CD4-positive, alpha-beta T cell (primary cell): ENCODE measurements at places on chromosomes 2 and 18.

- DNase-seq = no peak
Observed at GRCh38 chr2:223097888-223098383, 45.9 kb downstream of the KCNE4 start.

GRCh38 chr2:8448824-8449556, 232.9 kb upstream of the ID2 start:
- DNase-seq = no peak

GRCh38 chr18:40935423-40935822, 1019.6 kb upstream of the PIK3C3 start:
- no peak for DNase-seq

DNA sequence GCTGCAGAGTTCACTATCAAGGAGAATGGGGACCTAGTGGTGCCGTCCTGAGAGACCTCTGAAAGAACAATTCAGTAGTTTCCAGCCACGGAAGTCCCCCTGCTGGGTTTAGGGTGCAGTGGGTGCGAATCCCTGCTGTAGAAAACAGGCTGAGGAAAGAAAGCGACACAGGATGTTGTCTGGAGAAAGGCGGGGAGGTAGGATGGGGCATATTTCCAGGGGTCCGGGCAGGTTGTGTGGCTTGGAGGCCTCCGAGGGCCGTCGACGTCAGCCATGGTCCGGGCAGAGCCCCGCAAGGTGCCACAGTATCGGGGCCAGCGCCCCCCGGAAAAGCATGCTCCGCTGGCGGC, 807 bp upstream of the CREB1 start:
- DNase-seq = peak; percentile 34

DNA sequence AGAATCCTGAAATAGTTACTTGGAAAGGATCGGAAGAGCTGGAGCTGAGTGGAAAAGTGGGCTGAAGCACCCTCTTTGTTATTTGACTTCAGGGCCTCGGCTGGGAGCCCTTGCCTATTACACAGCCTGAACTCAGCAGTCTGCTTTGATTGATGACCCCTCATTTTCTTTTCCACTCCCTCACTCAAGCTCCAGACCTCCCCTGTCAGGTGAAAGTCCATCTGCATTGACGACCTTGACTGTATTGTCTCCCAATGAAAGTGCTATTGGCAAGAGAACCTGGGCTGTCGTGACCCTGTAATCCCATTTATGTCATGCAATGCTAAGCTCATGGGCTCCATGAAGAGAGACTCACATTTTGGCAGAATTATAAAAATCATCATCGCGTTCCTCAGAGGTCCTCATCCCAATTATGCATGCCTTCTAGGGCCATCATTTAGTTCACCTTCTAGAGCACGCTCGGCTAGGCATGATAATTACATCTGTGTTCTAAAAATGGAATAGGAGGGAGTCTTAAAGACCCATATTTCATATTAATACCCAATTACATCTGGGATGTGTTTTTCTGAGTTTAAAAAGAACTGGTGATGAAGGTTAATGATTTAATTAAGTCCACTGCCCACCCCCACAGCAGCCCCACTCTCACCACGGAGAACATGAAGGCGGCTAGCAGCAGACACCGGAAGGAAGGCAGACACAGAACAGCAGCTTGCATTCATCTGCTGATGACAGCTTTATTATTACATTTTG, 472.5 kb downstream of the PID1 start:
- DNase-seq = no peak

GRCh38 chr18:58239879-58240278, 195.9 kb downstream of the NEDD4L start:
- DNase-seq = no peak

DNA sequence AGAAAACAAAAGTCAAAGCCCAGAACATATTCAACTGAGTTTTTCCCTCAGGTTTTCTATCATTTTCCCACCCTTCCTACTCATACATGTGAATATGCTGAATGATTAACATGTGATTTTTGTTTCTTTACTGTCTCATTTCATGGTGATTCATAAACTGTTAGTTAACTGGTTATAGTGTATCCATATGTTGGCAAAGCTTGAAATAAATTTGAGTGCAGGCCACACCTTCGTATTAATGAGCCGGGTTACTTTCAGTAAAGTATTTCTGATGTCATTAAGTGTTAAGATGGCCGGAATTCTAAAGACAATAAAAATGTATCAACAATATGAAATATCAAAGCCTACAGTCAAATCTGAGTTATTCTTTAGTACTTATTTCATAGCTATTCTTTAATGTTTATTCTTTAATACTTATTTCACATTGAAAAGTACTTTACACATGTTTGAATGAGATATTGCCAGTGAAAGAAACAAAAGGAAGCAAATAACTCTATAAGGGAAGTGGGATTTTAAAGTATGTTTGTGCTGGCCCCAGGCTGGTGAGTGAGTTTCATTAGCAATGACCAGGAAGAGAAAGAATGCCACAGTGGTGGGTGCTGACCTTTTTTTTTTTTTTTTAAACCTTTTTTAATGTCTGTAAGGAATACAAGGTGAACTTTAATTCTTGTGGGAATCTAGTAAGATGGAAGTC, 178.6 kb downstream of the NEDD4L start:
- no peak for DNase-seq

GRCh38 chr2:23545396-23545795, 160.4 kb downstream of the KLHL29 start:
- DNase-seq = no peak

DNA sequence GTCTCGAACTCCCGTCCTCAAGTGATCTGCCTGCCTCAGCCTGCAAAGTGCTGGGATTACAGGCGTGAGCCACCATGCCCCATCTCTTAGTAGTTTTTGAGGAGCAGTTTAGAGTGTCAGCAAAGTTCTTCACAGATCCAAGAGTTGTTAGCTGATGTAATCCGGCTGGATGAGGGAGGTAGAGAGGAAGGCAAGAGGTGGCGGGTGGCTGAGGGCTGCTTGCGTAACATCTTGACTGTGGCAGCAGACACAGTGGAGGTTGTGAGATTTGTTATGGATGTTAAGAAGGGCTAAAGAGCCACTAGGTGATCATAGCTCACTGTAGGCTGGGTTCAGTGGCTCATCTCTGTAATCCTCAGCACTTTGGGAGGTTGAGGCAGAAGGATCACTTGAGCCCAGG, 19.5 kb upstream of the FAM136A start:
- no peak for DNase-seq

- no peak for DNase-seq
Observed at GRCh38 chr2:54975175-54975574, 75.1 kb downstream of the RTN4 start.

DNA sequence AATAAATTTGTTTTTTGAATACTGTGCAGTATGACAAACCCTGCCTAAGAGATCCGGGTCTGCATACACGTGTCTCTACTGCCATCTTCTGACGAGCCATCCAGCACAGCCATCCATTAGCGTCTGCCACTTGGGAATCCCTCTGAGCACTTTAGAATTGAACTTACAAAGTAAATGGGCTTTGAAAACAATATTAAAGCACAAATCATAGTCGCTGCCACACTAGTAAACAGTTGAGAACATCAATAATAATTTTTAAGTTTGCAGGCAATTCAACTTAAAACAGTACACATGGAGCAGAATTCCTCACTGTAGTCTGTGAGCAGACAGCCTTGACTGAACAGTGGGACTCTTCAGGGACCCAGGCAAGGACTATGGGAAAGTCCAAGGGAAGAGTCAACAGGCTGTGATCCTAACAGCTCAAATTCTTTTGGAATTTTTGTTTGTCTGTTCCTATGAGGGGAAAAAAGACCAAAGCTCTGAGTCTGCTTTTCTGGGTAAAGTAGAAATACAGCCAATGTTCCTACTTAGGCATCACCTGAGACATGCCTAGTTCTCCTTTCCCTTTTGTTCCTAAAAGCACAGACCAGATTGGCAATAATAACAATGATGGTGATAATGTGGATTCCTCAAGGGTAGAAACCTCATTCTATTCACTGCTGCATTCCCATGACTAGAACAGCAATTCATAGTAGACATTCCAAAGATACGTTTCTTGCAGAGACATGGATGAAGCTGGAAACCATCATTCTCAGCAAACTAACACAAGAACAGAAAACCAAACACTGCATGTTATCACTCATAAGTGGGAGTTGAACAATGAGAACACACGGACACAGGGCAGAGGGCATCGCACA, 92.9 kb downstream of the MREG start:
- DNase-seq = peak; percentile 36

DNA sequence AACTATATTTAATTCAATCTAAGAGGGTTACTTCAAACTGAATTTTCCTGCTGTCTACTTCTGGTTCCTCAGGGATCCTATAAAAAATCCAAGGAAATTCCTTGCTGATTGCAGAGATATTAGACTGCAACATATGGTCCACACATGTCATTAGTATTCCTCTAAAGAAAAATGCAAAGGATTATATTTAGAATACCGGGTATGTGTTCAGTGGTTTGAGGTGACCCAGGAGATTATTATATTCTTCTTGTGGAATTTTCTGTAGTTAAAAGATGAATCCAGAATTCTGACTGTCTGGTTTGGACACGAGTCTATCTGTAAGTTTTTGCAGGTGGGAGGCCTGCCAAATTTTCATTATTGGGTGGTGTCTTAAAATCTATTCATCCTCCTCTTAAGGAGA, 18.2 kb downstream of the HOXD1 start:
- no peak for DNase-seq

GRCh38 chr18:37361335-37362157, 204.1 kb downstream of the CELF4 start:
- no peak for DNase-seq

- DNase-seq = no peak
Observed at GRCh38 chr2:109069331-109070194, 59.4 kb upstream of the SH3RF3 start.

DNA sequence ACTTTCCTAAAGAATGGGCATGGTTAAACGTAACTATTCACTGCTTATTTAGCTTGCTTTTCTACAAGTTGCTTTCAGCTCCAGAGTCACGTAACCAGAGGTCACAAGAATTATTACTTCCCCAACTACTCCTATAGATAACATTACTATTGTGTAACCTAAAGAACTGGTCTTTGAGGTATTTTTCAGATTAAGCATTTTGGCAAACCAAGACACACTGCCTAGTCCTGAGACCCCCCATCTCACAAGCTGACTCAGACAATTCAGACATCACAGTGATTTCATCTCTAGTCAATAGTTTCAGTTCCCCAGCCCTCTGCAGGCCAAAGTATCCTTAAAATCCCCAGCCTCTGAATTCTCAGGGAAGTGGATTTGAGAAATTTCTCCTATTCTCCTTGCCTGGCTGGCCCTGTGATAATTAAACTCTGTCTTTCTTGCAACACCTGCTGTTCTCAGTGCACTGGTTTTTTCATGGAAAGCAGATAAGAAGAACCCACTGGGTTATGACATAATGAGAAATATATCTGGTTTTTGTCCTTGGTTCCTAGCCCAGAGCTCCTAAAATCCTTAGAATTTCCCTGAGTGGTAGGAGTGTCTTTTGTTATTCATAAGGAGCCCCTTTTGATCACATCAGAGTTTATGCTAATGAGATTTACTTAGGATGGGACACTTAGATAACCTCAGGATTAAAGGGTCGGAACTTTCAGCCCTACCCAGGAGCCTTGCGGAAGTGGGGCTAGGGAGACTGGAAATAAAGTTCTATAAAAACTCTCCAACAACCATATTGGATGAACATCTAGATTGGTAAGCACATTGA, 1310.8 kb upstream of the CHAC2 start:
- DNase-seq = no peak

DNA sequence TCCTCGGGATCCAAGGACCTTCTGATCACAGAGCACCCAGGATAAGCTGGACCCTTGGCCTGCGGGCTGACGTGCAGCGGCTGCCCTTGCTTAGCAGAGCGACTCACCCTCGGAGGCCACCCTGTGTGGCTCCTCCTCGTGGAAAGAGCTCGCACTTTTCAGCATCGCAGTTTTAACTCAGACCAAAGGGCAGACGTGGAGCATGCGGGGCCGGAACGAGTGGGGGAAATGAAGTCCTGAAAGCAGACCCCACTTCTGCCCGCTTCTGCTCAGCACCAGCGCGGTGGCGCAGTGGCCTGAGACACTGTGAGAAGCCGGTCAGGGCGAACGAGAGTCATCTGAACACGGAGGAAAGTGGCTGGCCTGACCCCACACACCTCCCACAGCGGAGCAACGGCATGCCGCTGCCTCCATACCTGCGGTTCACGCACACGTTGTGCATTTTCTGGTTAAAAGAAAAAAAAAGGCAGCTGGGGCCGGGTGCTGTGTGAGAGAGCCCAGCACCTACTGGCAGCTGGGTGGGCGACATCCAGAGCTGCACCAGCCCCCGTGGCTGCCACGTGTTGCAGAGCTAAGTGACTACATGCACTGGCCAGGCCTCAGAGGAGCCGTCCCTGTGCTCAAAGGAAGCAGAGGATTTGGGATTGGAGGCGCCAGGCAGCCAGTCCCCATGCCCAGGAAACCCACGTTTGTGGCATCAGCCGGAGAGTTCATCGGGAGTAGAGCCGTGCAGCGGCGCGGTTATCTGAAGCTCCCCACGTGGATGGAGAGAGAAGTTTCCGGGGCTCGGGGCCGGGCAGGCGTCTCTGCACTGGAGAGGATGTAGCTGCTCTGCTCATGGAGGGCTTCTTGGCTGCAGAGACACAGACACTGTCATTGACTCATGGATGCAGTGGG, 89.7 kb downstream of the USP40 start:
- DNase-seq = no peak

DNA sequence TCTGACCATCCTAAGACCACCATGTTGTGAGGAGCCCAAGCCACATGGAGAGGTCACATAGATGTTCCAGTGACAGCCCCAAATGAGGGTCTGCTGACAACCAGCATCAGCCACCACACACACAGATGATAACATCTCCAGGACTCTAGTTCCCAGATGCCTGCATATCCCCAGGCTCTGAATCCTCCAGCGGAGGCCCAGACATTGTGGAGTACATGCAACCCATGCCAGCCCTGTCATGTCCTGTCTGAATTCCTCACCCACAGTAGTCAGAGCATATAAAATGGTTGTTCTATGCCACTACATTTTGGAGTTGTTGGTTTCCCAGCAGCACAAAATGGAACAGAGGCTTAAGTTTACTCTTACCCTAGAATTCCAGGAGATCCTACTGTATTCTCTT, 122.0 kb upstream of the SLC35G4 start:
- no peak for DNase-seq

- DNase-seq = no peak
Observed at GRCh38 chr18:8261651-8262091, 347.6 kb upstream of the RAB12 start.

DNA sequence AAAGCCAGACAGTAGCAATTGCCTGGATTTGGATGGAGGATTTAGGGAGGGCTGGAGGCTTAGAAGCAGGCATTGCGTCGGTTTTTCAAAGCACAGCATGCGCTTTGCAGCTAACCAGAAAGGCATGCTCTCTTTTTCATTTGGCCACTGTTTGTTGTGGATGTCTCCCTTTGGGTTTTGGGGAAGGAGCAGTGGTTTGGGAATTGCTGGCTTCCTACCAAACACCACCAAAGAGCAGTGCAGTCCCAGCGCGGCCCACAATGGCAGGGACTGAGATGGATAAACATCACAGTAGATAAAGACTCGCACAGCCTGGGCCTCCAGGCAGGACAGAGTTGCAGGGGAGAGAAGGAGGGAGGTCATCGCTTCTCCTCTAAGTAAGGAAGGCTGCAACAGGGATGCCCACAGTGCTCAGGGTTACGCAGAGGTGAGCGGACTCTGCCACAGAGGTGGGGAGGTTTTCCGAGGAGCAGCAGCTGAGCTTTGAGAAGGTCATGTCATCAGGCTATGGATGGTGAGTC, 148.5 kb downstream of the MYT1L start:
- DNase-seq = no peak

GRCh38 chr18:55323051-55323994, 264.7 kb downstream of the TCF4 start:
- DNase-seq = no peak

GRCh38 chr2:8882094-8882493, 44.7 kb upstream of the KIDINS220 start:
- no peak for DNase-seq

- no peak for DNase-seq
Observed at GRCh38 chr2:7419186-7419585, 502.0 kb downstream of the RNF144A start.

GRCh38 chr18:23226930-23227725, 91.8 kb downstream of the CABLES1 start:
- DNase-seq = no peak
